ENCODE measurements at places on chromosomes 3 and 15.
A peak's percentile ranks its signal among the peaks of the same experiment; 100 is the strongest.

- 0 out of 2 replicates have a peak, but pooled peaks cover 6% of the 10 kb centered on the region for H3K27me3 ChIP-seq
- no peak overlapping the region for H3K27ac ChIP-seq
- H3K36me3 ChIP-seq: no peaks in the 10 kb centered on the region
- no peak overlapping the region for H3K4me3 ChIP-seq
Measured at GRCh38 chr15:70479785-70480184, 283.6 kb downstream of the UACA start.

GRCh38 chr3:127546970-127547733, 43.4 kb downstream of the TPRA1 start:
- no peak overlapping the region for H3K27ac ChIP-seq
- H3K27me3 ChIP-seq: no peaks in the 10 kb centered on the region
- H3K4me1 ChIP-seq: no peaks in the 10 kb centered on the region
- DNase-seq: no peak
- no peaks in the 10 kb centered on the region for H3K36me3 ChIP-seq
- H3K4me3 ChIP-seq: no peak overlapping the region

GRCh38 chr3:186365202-186365974, 3.4 kb upstream of the DGKG start:
- peak; percentile 17 for DNase-seq
- no peaks in the 10 kb centered on the region for H3K36me3 ChIP-seq

DNA sequence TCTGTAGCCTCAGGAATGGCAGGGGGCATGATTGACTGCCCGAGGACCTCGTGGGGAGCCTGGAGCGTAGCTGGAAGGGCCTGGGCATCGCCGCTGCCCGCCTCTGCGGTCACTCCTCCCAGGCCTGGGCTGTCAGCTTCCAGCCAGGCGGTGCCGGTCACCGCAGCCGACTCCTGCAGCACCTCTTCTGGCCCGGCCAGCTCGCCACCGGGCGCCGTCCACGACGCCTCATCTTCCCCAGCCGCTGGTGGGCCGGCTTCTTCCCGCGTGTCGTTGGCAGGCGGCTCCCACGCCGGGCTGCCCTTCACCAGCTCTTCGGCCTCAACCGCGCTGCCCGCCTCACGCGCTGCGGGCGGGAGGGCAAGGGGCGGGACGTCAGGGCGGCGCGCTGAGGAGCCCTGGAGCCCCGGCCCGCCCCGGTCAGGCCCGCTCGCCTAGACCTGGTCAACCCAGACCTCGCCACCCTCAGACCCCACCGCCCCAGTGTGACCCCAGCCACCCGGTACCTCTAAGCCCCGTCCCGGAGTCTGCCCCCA, 1.0 kb downstream of the CSPG5 start:
- H3K27ac ChIP-seq: no peak overlapping the region
- peak overlapping the region; percentile 67 for H3K4me3 ChIP-seq
- no peaks in the 10 kb centered on the region for H3K4me1 ChIP-seq
- no peaks in the 10 kb centered on the region for H3K36me3 ChIP-seq
- peaks cover 20% of the 10 kb centered on the region for H3K27me3 ChIP-seq

GRCh38 chr15:92059036-92059970, 205.8 kb downstream of the SLCO3A1 start:
- H3K27me3 ChIP-seq: no peaks in the 10 kb centered on the region
- no peaks in the 10 kb centered on the region for H3K36me3 ChIP-seq

- no peak overlapping the region for H3K4me3 ChIP-seq
- peaks cover 33% of the 10 kb centered on the region for H3K36me3 ChIP-seq
- peak overlapping the region; percentile 93 for H3K27ac ChIP-seq
- peak; percentile 59 for DNase-seq
- H3K4me1 ChIP-seq: peaks cover 66% of the 10 kb centered on the region
Measured at GRCh38 chr15:67187351-67187854, 67.1 kb downstream of the AAGAB start.

DNA sequence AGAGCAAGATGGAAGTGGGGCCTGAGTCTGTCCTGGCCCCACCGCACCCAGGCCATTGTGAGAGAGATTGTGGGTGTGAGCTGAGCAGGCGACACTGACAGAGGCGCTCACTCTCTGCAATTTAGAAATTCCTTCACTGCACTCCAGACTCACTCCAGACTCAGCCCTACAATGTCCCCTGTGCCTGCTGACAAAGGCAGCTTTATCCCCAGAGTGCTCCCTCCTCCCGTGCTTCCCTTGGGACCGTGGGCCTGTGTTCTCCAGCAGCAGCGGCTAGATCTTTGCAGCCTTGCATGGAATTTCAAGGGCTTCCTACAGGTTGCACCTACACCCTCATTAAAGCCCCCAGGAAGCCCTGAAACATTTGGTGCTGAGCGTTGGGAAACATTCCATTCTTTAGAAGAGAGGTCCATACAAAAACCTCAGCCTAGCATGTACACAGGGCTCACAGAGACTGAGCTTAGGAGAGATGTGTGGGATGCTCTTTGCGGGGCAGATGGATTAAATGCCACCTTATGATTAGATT, 1.3 kb upstream of the IL16 start:
- no peak overlapping the region for H3K27ac ChIP-seq
- H3K4me3 ChIP-seq: no peak overlapping the region
- H3K27me3 ChIP-seq: no peaks in the 10 kb centered on the region
- H3K36me3 ChIP-seq: no peaks in the 10 kb centered on the region
- H3K4me1 ChIP-seq: peaks cover 12% of the 10 kb centered on the region

- H3K4me1 ChIP-seq: no peaks in the 10 kb centered on the region
- no peak for DNase-seq
- H3K4me3 ChIP-seq: no peak overlapping the region
- peaks cover 24% of the 10 kb centered on the region for H3K27me3 ChIP-seq
- H3K36me3 ChIP-seq: no peaks in the 10 kb centered on the region
Measured at GRCh38 chr3:15198686-15199085, 7.4 kb upstream of the CAPN7 start.

DNA sequence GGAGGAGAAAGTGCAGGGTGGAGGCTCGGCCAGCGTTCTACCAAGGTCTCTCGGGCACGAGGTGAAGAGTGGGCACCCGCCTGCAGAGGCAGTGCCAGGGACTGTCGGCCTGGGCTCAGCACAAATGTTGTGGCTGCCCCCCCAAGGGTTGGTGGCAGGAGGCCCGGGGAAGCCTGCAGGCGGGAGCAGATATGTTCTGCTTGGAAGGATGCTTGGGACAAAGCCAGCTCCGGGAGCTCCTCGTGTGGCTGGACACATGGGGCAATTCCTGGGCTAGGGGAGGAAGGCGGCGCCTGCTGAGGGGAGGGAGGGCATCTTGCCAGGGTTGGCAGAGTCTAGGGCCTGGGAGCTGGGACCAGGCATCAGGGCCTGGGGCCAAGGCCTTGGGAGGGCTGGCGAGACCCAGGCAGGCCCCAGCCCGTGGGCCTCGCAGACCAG, 30.4 kb upstream of the FBLN2 start:
- no peaks in the 10 kb centered on the region for H3K36me3 ChIP-seq
- peaks cover 12% of the 10 kb centered on the region for H3K4me1 ChIP-seq
- DNase-seq: no peak
- no peaks in the 10 kb centered on the region for H3K27me3 ChIP-seq
- no peak overlapping the region for H3K27ac ChIP-seq
- no peak overlapping the region for H3K4me3 ChIP-seq

GRCh38 chr3:42975456-42975855, 3.7 kb upstream of the GASK1A start:
- no peak for DNase-seq
- H3K27ac ChIP-seq: no peak overlapping the region
- H3K27me3 ChIP-seq: peaks cover 33% of the 10 kb centered on the region
- H3K4me3 ChIP-seq: no peak overlapping the region

DNA sequence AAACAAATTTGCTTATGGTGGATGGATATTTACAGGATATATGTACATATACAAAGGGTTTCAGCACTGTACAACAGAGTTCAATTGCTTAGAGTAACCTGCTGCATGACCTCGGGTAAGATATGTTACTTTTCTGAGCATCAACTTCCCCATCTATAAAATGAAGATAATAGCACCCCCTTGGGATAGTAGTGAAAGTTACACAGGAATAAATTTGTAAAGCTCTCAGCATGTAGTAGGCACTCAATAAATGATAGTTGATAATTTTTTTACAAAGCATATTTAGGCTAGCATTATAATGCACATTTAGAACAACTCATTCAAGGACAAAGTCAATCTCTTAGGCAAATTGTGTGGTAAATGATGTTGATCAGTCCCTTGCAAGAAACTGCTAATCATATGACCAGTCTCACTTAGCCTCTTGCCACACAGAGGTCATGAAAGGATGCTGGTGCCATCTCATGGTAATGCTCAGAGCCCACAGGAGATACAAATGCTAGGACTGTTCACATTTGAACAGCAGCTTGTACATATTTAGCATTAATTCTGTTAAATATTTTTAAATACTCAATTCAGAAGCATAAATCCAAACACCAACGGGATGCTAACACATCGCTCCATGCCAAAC, 123.9 kb downstream of the MAGI1 start:
- peak; percentile 37 for DNase-seq
- peaks cover 7% of the 10 kb centered on the region for H3K4me1 ChIP-seq
- H3K27me3 ChIP-seq: no peaks in the 10 kb centered on the region

DNA sequence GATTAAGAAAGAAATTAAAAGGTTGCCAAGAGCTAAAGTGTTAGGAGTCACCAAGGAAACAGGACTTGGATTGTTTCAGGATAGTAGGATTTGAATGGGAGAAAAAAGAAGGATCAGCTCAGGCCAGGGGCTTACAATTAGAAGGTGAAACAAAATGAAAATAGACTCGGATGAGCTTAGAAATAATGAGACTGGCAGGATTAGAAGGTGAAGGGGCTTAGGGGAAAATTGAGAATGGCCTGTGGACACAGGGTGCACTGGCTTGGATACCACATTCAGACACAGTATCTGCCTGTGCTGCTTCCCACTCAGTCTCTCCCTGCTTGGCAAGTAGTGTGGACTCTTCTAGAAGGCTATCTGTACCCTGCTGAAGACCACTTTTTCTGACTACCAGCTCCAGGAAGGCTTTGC, 206.1 kb upstream of the ATP10A start:
- no peak for DNase-seq
- no peaks in the 10 kb centered on the region for H3K4me1 ChIP-seq
- peaks cover 5% of the 10 kb centered on the region for H3K27me3 ChIP-seq
- no peak overlapping the region for H3K27ac ChIP-seq
- no peaks in the 10 kb centered on the region for H3K36me3 ChIP-seq

DNA sequence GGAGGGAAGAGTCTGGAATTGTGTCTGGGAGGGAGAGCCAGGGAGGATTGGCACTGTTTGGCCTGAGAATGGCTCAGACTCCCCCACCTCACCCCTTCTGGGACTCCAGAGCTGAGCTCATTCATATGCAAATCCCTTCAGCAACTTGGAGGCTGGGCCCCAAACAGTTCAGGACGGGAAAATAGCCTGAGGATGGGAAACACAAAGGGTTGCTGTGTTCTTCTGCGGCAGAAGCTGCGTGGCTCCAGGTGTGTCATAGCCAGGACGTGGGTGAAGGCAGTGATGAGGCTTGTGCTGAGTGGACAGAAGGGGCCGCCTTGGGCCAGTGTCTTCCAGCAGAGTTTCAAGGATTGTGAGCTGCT, 16.6 kb downstream of the MASP1 start:
- no peaks in the 10 kb centered on the region for H3K27me3 ChIP-seq
- H3K4me3 ChIP-seq: no peak overlapping the region
- H3K36me3 ChIP-seq: no peaks in the 10 kb centered on the region
- H3K27ac ChIP-seq: no peak overlapping the region
- no peak for DNase-seq
- H3K4me1 ChIP-seq: no peaks in the 10 kb centered on the region

DNA sequence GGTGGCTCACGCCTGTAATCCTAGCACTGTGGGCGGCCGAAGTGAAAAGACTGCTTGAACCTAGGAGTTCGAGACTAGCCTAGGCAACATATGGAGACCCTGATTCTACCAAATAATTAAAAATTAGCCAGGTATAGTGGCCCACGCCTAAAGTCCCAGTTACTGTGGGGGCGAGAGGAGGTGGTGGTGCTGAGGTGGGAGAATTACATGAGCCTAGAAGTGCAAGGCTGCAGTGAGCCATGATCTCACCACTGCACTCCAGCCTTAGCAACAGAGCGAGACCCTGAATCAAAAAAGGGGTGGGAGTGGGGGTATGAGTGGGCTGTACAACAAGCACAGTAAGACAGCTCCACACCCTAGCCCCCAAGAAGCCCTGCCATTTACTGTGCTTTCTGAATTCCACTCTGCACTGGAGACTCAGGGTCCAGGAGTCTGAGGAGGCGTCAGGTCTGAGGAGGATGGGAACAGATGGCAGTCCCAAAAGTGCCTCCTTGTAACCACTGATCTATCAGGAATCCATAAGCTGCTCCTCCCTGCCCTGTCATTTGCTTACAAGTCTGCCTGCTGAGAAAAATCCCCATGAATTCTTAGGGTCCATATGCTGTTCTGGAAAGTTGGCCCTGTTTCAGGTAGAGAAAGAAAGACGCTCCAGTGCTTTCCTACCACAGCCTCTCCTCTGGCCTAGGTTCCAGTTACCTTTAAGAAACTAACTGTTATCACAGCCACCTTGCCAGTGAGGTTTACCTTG, 171.1 kb downstream of the MAGI1 start:
- H3K36me3 ChIP-seq: no peaks in the 10 kb centered on the region
- DNase-seq: no peak
- no peaks in the 10 kb centered on the region for H3K4me1 ChIP-seq

DNA sequence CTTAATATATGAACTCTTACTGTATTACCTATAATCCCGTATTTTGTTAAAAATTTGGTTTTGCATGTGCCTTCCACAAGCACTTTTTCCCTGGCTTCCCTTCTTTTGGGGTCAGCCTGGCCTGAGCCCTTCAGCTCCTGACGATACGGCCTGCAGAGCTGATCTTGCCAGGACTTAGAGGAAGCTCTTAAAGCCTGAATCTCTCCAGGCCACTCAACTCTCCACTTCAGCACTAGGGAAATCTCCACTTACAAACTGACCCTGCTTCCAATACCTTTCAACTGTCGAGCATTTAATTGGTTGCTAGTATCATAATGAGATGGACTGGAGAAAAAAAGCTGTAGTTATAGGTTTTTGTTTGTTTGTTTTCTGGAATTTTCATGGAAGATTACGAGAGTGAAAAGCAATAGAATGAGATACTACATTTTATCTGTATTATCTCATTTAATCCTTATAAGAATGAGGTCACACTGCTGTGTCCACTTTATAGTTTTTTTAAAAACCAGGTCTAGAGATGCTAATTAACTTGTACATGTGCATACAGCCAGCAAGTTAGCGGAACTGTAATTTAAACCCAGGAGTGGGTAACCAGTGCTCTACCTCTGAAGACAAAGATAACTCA, 54.8 kb downstream of the ZBTB38 start:
- no peak overlapping the region for H3K4me3 ChIP-seq
- H3K36me3 ChIP-seq: peaks cover 25% of the 10 kb centered on the region
- H3K4me1 ChIP-seq: peaks cover 44% of the 10 kb centered on the region
- peak overlapping the region; percentile 31 for H3K27ac ChIP-seq
- no peak for DNase-seq

- no peak overlapping the region for H3K27ac ChIP-seq
- no peaks in the 10 kb centered on the region for H3K27me3 ChIP-seq
- no peak overlapping the region for H3K4me3 ChIP-seq
- no peaks in the 10 kb centered on the region for H3K36me3 ChIP-seq
- no peak for DNase-seq
Measured at GRCh38 chr3:14397531-14397930, 4.9 kb upstream of the SLC6A6 start.

DNA sequence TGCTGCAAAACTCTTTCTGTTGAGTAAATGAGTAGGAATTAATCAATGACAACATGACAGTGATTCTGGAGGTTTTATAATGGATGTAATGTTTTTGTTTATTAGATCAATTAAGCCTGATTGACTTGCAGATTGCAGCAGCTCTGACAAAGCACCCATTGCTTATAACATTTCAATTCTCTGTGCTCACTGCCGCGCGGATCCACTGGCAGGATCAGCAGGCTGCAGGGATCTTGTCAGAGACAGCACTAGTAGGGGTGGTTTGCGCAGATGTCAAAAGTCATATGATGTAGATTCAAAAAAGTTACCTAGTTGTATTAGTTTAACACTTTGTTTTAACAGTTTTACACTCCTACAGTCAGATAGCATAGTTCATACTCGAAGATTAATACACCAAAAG, 93.4 kb downstream of the MBNL1 start:
- H3K4me1 ChIP-seq: peaks cover 50% of the 10 kb centered on the region
- H3K36me3 ChIP-seq: no peaks in the 10 kb centered on the region
- no peak for DNase-seq
- H3K27me3 ChIP-seq: no peaks in the 10 kb centered on the region
- no peak overlapping the region for H3K4me3 ChIP-seq
- no peak overlapping the region for H3K27ac ChIP-seq

Measured in GM23248 (cell line).